Activated CD4-positive, alpha-beta T cell treated with anti-CD3 and anti-CD28 coated beads, Interleukin-10, Interleukin-2, amounts not matched to agents 100 ng/mL and 50 ng/mL, durations not matched to agents 16 hours and 8 hours (primary cell): ENCODE measurements at places on chromosomes 4 and X.

- DNase-seq: peak; percentile 73
Observed at GRCh38 chr4:110516106-110516922, 40.4 kb downstream of the ENPEP start.

DNA sequence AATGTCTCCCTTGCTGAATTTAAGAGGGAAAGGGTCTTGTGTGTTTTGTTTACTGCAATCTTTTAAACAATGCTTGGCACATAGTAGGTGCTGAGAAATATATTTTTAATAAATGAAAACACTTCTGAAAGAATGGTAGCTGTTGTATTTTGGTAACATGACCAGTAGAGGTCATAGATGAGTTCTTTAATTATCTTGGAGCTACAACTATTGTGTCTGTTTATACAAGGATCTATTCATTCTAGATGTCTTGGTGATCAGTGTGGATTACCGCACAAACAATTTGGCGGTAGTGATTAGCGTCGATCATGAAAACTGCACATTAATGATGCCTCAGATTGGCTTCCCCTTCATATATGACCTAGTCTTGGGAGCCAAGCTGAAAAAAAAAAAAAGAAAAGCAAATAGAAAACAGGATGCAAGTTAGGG lies 21.4 kb upstream of the SCRG1 start:
- DNase-seq: peak; percentile 28

DNA sequence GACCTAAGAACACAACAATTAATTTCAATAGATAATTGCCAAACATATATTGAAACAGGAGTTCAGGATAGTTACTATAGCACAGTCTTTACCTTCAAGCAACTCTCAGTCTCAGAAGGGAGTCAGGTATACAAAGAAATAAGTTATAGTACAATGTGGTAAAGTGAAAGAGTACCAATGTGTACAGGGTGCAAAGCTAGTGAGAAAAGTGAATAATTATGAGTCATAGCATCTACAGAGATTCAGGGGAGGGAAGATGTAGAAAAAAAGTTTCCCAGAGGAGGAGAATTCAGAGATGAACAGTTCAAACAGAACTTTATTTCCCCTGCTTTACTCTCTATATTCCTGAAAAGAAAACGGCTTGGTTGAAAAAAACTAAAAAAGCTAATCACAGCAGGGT lies 22.7 kb upstream of the DKK2 start:
- no peak for DNase-seq

DNA sequence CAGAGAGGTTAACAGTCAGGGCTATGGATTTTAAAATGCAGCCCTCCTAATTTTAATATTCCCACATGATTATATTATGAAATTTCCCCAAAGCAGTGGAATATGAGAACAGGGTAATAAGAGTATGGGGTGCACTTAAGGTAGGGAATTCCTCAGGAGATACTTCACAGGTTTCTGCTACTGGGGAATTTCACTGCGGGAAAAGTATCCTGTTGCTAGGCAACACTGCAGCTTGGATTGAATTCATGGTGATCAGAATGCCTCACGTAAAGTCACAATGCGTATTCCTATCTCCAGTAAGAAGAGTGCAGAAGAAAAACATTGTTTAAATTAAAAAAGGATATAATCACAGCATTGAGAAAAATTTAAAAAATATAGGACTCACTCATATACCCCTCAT lies 398.1 kb upstream of the RPS6KA3 start:
- DNase-seq: no peak

DNA sequence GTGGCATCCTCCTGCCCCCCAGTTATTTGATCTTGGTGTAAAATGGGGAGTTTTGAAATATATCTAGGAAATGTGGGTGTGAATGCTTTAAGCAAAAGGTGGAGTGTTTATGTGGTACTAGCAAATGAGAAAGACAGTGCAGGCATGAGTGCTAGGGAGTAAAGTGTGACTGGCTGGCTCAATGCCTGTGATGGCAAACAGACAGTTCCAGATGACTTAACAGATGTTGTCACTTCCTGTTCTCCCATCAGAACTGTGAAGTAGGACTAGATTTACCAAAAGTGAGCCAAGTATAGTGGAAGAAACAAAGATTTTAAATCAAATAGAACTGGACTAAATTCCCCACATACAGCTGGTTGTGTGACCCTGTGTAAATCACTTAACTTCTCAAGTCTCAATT lies 8.4 kb upstream of the AMOT start:
- DNase-seq: peak; percentile 15

GRCh38 chr4:122606364-122607043 lies 14.4 kb downstream of the IL21 start:
- DNase-seq: peak; percentile 28

DNA sequence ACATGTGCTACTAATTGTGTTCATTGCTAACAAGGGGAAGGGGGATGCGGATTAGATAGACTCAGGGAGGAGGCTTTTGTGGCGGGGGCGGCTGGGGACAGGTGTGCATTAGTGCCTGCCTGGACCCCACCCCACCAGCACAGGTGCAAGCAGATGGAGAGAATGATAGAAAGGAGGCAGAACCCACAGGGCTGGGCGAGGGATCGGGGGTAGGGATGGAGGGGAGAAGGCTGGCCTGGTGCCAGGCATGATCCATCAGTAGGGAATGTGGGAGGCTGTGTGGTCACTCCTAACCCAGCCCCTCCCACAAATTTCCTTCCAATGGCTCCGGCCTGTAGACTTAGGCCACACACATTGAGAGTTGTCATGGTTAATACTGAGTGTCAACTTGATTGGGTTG lies 30.5 kb upstream of the CRMP1 start:
- no peak for DNase-seq

DNA sequence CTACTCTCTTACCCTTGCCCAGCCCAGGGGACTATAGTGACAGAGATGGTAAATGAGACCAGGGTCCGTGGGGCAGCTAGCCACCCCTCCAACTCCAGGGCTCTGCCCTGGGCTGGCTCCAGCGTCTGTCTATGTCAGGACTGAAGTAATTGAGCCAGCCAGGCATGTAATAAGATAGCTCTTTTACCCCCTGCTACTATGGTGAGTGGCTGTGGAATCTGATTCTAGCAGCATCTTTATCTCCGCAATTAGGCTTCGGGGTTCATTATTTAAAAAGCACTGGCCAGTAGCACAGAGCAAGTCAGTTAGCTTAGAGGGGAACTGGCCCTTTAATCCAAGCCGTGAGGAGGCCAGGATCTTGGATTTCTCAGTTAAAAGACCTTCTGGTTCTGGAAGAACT lies 123.3 kb upstream of the RAI2 start:
- no peak for DNase-seq

GRCh38 chr4:98448908-98449307 lies 187.7 kb downstream of the RAP1GDS1 start:
- peak; percentile 53 for DNase-seq

DNA sequence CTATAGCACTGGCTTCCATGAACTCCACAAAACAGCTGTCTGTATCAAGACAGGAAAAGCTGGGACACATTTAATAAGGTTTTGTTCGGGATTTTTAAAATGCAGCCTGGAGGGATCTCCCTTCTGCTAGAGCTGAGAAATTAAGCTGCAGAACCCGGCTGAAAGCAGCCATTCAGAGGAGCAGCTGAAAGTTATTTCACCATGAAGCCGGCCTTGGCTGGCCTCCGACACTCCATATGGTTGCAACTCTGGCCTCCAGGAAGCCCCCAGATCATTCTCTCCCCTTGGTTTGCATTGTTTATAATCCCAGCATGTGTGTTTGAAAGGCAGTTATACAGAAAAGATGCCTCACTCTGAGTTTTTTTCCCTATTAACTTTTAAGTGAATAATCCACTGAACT lies 239.4 kb downstream of the SPATA18 start:
- no peak for DNase-seq

DNA sequence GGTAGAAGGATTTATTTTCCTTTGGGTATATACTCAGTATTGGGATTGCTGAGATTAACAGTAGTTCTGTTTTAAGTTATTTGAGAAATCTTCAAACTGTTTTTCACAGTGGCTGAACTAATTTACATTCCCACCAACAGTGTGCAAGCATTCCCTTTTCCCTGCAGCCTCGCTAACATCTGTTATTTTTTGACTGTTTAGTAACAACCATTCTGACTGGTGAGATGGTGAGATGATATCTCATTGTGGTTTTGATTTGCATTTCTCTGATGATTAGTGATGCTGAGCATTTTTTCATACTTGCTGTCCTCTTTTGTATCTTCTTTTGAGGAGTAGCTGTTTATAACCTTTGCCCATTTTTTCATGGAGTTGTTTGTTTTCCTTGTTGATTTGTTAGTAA lies 457.8 kb downstream of the TRAM1L1 start:
- DNase-seq: no peak

- DNase-seq: no peak
Observed at GRCh38 chr4:174538876-174539250, 16.6 kb upstream of the HPGD start.

- no peak for DNase-seq
Observed at GRCh38 chr4:175614890-175615289, 197.2 kb downstream of the GPM6A start.
